ENCODE measurements at places on chromosomes 5 and 9. TPM values are rescaled to one million over a fixed set of nuclear protein-coding genes. Genes with fewer than 3 reads are reported as not detected.

- peaks cover 24% of the 10 kb centered on the region for H3K4me1 ChIP-seq
- H3K4me3 ChIP-seq: no peak overlapping the region
- H3K27me3 ChIP-seq: no peaks in the 10 kb centered on the region
- H3K27ac ChIP-seq: peak overlapping the region; percentile 58
- H3K36me3 ChIP-seq: no peaks in the 10 kb centered on the region
Observed at GRCh38 chr9:130268521-130269211, 3.1 kb downstream of the HMCN2 start.

Gene C5orf52
- not detected for total RNA-seq

- no peak overlapping the region for H3K27ac ChIP-seq
- DNase-seq: no peak
- H3K4me1 ChIP-seq: peaks cover 7% of the 10 kb centered on the region
- H3K4me3 ChIP-seq: no peak overlapping the region
Observed at GRCh38 chr5:181050016-181050415, 9.9 kb downstream of the BTNL9 start.

Gene GNG10
- total RNA-seq: 28.5 TPM

DNA sequence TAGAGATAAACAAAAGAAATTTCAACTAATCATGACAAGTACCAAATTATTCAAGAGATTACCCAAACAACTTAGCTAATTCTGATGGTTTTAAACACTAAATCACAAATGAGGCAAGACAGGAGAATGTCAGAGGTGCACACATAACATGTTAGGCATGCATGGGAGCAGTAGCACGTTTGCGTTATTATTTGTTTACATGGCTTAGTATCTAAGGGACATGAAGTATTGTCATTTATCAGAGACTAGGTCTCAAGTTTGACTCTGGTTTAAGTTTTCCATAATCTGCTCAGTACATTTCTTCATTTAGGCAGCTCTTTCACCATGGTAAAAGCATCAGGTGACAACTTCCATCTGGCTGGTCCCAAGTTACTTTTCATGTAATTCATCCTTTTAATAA is 244.1 kb upstream of the TNC start:
- no peaks in the 10 kb centered on the region for H3K36me3 ChIP-seq
- H3K4me1 ChIP-seq: no peaks in the 10 kb centered on the region
- no peak overlapping the region for H3K27ac ChIP-seq
- no peaks in the 10 kb centered on the region for H3K27me3 ChIP-seq
- H3K4me3 ChIP-seq: no peak overlapping the region

DNA sequence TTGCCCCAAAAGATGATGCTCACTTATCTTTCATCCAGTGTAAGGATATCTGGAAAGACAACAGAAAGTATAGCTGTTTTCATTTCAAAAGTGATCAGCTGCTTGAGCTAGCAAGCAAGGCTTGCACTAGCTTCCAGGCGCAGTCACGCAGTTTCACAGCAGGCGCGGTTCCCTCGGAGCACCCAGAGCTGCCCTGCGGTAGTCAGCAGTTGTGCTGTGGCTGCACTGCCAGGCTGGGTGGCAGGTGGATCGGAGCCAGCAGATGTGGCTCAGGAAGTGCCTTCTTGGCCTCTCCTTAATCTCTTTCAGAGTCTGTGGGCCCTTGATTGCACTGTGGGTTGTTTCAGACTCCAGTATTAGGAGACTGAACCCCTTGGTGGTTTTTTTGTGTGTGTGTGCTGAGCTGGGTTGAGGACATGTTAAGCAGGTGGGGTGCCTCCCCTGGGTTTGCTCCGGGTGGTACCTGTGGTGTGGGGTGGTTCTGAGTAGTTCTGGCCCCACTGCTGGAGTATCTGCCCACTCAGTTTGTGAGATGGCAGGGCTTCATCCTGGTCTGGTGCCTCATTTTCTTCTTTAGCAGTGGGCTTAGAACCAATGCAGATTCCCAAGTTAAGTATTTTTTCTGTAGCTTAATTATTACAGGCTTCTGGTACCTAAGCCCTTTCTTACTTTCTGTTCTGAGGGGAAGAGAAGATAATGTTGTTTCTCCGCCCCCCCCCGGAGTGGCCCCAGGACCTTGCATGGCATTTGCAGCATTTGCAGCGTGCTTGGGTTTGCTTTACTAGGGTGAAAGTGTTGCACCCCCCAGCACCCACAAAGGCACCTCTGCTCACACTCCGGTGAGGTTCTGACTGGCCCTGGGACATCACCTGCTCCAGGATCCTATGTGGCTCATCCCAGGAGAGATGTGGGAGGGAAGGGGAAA is 16.4 kb downstream of the TENT4A start:
- H3K36me3 ChIP-seq: no peaks in the 10 kb centered on the region
- no peak overlapping the region for H3K27ac ChIP-seq
- no peak for DNase-seq
- no peaks in the 10 kb centered on the region for H3K27me3 ChIP-seq
- H3K4me1 ChIP-seq: peaks cover 13% of the 10 kb centered on the region

Gene CCDC112
- 15.6 TPM for total RNA-seq

DNA sequence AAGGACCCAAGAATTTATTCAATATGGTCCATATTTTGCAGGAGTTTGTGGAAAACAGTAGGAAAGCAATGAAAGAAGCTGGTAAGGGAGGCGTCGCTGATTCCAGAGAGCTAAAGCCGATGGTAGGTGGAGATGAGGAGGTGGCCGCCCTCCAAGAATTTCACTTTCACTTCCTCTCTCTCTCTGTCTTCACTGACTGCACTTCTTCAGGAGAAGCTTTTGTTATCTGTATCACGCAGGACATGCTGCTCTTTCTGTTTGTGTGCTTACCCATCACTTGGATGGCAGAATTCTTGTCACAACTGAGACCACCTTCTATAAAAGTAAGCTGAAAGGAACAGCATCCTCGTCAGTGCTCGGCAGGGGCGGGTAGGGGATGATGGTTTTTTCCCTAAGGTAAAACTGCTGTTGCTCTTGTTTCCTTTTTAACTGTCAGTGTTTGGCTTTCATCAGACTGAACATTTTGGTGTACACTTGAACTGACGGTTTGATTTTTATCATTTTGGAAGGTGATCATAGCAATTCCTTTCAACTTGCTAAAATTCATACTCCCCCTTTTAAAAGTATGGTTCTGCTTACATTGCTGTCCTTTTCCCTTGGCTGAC is 62.4 kb upstream of the FSD1L start:
- no peak for DNase-seq
- no peak overlapping the region for H3K27ac ChIP-seq
- no peak overlapping the region for H3K4me3 ChIP-seq
- H3K4me1 ChIP-seq: no peaks in the 10 kb centered on the region
- no peaks in the 10 kb centered on the region for H3K27me3 ChIP-seq
- peaks cover 3% of the 10 kb centered on the region for H3K36me3 ChIP-seq

DNA sequence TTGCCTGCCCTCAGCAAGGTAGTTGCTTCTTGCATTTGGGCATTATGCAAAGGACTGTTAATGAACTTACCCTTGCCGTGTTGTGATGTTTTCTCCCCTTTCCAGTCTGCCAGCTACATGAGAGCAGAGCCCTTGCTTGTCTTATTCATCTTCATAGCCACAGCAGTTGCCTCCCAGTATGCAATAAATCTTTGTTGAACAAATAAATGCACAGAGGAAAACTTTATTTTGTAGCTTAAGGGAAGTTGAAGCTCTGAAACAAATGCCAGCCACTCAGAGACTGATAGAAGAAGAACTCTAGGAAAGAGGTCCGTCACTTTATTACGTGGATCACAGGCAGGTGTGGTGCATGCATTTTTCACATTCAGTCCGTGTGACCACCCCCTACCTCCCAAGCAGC is 19.7 kb downstream of the MAST4 start:
- no peaks in the 10 kb centered on the region for H3K27me3 ChIP-seq
- no peaks in the 10 kb centered on the region for H3K36me3 ChIP-seq
- no peak overlapping the region for H3K4me3 ChIP-seq
- no peak for DNase-seq
- no peak overlapping the region for H3K27ac ChIP-seq
- H3K4me1 ChIP-seq: no peaks in the 10 kb centered on the region

DNA sequence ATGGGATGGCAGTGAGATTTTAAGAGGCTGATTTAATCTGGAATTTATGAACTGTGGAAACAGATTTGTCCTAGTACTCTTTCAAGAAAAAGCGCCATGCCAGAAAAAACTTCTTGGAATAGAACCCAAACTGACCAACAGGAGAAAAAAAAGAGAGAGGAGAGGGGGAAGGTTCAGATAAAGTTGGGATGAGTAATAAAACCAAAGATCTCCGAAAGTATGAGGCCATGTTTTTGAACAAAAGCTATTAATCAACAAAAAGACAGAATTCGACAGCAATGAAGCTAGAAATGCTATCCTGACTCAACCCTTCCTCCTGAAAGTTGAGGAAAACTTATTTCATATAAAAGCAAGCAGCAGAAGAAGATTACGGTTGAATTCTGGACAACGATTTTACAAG is 135.5 kb downstream of the CEMIP2 start:
- no peaks in the 10 kb centered on the region for H3K4me1 ChIP-seq
- no peak overlapping the region for H3K4me3 ChIP-seq
- no peaks in the 10 kb centered on the region for H3K27me3 ChIP-seq
- H3K27ac ChIP-seq: no peak overlapping the region
- no peaks in the 10 kb centered on the region for H3K36me3 ChIP-seq

Gene SLC25A2
- not detected for total RNA-seq

Gene GABRA1
- 17.3 TPM for total RNA-seq

Gene TIMD4
- total RNA-seq: not detected

All from H1 (cell line).